Right cardiac atrium (tissue), 5 donors: ENCODE measurements at places on chromosomes 12 and 14.

DNA sequence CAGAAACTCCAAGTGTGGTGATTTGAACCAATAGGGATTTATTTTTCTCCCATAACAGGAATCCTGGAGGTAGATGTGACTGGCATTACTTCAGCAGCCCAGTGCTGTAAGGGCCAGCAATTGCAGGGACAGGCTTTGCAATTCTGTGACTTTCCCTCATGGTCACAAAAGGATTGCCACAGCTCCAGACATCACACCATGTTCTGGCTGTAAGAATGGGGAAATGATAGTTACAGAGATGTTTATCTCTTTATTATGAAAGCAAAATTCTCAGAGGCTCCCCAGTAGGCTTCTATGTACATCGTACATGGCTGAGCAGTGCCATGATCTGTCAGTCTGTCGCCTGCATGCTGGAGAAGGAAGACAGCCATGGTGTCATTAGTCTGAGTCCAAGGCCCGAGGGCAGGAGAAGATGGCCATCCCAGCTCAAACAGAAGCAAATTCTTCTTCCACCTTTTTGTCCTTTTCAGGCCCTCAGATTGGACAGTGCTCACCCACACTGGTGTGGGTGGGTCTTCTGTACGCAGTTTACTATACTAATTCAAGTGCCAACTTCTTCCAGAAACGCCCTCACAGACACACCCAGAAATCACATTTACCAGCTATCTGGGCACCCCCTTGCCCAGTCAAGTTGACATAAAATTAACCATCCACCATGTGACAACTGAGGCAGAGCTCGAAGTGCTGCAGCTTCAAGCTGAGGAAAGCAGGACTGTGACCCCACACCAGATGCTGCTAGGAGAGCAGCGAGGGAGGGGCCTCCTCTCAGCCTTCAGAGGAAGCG lies 17.2 kb downstream of the ZBTB42 start:
- no peak for DNase-seq

GRCh38 chr12:68001486-68002466 lies 12.5 kb downstream of the IFNG-AS1 start:
- no peak for DNase-seq

DNA sequence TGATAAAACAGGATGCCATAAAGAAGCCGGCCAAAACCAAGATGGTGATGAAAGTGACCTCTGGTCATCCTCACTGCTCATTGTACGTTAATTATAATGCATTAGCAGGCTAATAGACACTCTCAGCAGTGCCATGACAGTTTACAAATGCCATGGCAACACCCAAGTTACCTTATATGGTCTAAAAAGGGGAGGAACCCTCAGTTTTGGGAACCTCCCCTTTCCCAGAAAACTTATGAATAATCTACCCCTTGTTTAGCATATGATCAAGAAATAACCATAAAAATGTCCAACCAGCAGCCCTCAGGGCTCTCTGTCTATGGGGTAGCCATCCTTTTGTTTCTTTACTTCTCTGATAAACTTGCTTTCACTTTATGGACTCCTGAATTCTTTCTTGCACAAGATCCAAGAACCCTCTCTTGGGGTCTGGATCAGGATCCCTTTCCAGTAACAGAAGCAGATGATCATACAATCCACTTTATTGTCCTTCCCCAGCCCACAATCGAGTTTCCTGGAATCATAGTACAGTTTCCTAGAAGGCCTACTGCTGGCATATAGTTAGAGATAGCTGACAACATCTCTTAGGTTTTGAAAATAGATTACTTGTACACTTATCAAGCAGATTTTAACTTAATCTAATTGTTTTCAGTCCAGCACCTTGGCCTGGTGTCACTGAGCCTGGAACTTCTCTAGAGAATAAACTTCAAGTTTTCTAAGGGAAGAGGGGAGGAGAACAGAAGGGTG lies 266.7 kb upstream of the HMGA2 start:
- no peak for DNase-seq

- DNase-seq, result no peak
Observed at GRCh38 chr12:67410667-67411067, 141.5 kb downstream of the CAND1 start.
